HT1080 (cell line): ENCODE measurements at places on chromosomes 6 and 20. TPM values are rescaled to one million over a fixed set of nuclear protein-coding genes. Genes with fewer than 3 reads are reported as not detected.

Gene ZNF831
- not detected in 2 replicates for total RNA-seq

DNA sequence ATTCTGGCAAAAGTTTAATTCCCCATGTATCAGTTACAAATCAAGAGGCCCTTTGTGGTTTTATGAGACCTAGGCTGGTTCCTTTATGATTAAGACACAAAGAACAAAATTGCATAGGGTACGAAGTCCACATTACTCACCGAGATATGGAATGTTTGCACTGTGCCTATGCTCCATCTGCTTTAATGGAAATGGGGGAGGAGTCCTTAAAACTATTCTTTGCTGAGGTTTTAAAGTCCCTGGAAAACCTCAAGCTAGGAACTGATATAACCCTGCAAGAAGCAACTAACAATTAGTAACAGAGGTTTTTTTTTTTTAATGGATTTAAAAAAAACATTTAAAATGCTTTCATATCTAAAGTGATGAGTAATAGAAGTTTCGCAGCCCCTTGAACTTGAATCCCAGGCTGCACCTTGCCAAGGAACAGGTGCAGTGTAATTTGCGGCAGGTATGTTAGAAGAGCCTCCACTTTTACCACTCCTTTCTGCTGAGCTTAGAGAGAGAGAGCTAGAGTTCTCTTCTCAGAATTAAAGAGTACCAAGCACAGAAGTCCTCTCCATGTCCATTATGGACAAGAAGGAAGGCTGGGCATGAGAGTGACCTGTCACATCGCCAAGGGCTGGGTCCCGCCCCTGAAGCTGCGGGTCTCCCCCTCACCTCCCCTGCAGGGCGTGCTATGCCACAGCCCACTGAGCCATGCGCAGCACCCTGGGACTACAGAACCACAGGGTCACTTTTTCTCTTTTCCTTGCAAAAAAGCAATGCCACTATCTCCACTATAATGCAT, 2.3 kb downstream of the SERPINB1 start:
- DNase-seq: peak; percentile 76

- no peak for DNase-seq
These were observed 74.1 kb downstream of the TTLL2 start for GRCh38 chr6:167399051-167399387.

DNA sequence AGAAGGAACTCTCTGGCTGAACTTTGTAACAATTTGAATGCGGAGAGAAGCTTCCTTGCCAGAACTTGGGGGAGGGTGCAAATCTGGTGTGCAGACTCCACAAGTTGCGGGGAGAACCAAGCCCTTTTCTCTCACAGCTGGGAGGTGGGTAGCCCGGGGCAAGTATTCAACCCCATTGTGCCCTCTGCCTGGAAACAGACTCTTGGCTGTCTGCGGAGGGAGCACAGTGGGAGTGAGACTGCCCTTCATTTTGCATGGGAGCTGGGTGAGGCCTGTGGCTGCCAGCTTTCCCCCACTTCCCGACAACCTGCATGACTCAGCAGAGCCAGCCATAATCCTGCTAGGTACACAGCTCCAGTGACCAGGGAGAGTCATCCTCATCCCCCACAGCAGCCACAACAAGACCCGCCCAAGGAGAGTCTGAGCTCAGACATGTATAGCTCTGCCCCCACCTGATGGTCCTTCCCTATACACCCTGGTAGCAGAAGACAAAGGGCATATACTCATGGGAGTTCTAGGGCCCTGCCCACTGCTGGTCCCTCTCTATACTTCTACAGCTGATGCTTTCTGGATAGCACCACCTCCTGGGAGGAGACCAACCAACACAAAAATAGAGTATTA, 29.4 kb upstream of the TPD52L1 start:
- peak; percentile 88 for DNase-seq

DNA sequence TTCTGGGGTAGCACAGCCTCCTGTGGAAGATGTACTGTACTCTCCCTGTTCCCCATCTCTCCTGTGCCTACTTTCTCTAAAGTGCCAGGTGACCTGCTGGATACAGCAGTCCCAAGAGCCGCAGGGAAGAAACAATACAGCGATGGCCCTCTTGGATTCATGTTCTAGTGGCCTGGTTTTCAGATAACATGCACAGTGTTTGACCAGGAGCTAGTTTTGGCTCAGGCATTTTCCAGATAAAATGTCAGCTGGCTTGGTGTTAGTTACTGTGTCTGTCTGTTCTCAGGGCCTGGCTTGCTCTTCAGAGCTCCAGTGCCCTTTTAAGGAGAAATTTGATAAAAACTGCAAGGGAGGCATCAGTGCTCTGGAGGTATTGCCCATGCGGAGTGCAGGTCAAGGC, 41.3 kb downstream of the GABRR2 start:
- no peak for DNase-seq

DNA sequence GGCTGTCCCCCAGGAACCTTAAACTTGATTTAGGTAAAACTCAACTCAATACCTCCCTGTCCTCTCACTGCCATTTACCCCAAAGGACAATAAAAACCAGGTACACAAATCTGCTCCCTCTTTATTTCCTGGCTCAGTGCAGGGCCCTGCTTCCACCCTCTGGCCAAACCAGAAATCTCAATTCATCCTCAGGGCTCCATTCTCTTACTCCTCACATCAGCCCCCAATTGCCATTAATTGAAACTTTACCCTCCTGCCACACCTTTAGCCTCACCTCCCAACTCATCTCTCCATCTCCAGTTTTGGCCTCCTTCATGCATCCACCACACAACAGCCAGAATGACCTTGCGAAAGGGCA, 10.5 kb downstream of the ZBTB2 start:
- no peak for DNase-seq
